ENCODE measurements at places on chromosomes 13 and 19.
A peak's percentile ranks its signal among the peaks of the same experiment; 100 is the strongest.

GRCh38 chr13:45778882-45779281 is 72.7 kb downstream of the SIAH3 start:
- DNase-seq = no peak

DNA sequence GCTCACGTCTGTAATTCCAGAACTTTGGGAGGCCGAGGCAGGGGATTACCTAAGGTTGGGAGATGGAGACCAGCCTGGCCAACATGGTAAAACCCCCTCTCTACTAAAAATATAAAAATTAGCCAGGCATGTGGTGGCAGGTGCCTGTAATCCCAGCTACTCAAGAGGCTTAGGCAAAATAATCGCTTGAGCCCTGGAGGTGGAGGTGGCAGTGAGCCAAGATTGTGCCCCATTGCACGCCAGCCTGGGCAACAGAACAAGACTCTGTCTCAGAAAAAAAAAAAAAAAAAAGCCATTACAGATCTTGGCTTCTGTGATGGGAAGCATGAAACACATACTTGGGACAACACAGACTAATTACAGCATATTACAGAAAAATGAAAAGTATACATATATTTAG is 1404.5 kb upstream of the SPRY2 start:
- DNase-seq = no peak

GRCh38 chr13:22090106-22090505 is 419.2 kb downstream of the FGF9 start:
- DNase-seq = no peak

DNA sequence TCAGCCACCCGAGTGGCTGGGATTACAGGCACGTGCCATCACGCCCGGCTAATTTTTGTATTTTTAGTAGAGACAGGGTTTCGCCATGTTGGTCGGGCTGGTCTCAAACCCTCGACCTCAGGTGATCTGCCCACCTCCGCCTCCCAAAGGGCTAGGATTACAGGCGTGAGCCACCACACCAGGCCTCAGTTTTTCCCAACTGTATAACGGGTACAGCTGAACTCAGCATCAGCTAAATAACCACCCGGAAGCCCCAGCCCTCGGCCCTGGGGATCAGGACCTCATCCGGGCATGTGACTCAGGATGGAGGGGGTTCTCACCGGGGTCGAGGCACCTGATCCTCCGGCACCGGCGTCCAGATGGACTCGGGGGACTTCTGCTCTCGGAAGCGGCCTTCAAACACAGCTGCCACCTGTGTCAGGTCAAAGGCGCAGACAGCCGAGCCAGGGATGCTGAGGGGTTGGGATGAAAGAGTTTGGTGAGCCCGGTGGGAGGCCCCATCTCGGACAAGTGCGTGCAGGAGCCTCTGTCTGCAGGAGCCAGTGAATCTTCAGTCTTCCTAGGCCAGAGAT is 8.9 kb downstream of the SEMA6B start:
- DNase-seq = no peak

DNA sequence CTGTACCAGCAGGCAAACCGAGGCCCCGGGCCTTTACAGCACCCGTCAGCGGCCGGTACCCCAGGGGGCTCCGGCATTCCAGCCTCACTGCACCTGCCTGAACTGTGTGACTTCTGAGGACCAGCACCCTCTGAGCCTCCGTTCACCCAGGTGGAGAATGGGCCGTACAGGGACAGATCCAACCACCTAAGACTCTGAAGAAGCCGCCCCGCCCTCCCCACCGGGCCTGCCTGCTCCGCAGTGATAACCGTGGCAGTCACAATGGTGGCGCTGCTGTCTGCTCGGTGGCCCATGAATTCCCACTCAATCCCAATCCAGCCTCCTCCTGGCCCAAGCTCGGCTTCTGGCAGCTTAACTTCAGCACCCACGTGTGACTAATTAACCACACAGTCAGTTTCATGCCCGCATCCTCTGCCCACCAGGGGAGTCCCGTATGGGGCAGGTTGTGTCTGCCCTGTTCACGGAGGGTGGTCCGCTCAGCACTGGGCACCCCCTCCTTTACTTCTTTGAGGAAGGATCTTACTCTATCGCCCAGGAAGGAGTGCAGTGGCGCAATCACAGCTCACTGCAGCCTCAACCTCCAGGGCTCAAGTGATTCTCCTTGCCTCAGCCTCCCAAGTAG is 3.4 kb downstream of the TCF3 start:
- no peak for DNase-seq

- DNase-seq = no peak
Observed at GRCh38 chr13:94352057-94352456, 127.4 kb downstream of the DCT start.

- no peak for DNase-seq
Observed at GRCh38 chr19:3431760-3432397, 48.4 kb downstream of the SMIM24 start.

DNA sequence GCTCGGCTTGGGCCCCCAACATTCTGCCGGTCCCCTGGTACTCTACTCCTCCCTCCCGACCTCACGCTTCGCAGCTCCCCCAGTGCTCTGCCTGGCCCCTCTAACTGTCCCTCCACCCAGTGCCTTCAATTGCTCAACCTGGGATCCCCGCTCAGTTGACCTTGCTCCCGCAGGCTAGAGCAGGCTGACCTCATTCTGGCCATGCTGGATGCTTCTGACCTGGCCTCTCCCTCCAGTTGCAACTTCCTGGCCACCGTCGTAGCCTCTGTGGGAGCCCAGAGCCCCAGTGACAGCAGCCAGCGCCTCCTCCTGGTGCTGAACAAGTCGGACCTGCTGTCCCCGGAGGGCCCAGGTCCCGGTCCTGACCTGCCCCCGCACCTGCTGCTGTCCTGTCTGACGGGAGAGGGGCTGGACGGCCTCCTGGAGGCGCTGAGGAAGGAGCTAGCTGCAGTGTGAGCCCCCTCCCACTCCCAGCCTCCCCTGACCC is 3.6 kb downstream of the GTPBP3 start:
- no peak for DNase-seq

DNA sequence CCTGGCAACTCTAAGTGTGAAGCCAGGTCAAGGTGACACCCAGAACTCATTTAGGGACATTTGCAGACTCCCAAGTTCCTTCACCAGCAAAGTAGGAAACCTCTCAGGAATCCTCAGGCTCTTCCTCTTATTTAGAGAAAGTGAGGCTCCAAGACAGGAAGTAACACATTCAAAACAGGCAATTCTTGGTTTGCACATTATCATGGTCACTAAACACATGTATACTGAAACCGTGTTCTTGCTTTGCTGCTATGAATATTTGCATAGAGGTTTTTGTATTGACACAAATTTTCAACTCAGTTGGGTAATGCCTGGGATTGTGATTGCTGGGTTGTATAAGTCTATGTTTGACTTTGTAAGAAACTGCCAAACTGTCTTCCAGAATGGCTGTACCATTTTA is 13.2 kb upstream of the URI1 start:
- no peak for DNase-seq

- DNase-seq = peak; percentile 30
Observed at GRCh38 chr13:98507282-98507797, 69.6 kb downstream of the STK24 start.

GRCh38 chr19:29002336-29002735 is 210.6 kb downstream of the UQCRFS1 start:
- no peak for DNase-seq

DNA sequence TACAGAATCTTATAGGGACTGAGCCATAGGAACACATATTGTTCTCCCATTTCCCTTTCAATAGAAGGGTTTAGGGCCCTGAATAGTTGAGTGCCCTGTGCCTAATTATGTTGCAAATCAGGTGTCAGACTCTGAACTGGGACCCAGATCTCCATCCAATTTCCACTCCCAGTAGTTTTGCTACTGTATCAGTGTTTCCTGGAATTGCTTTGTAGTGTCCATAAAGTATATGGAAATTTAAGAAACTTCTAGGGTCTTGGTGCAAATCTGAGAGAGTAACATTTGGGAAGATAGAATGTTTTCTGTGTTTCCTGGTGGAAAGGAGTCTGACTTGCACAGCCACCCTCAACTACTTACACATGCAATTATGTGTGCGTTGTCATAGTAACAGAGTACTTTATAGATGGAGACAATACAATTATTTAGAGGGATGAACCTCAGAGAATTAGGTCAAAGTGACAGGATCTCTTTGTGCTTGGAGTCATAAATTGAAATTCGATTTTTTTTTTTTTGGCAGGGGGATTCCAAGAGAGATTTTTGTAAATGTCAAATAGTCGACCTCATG is 646 bp upstream of the SLC10A2 start:
- no peak for DNase-seq

- DNase-seq = peak; percentile 91
Observed at GRCh38 chr19:6528544-6529121, 2.2 kb upstream of the TNFSF9 start.

GRCh38 chr19:54391589-54392061 is 23.6 kb upstream of the TTYH1 start:
- DNase-seq = peak; percentile 40

- DNase-seq = no peak
Observed at GRCh38 chr13:41655997-41656396, 198.6 kb downstream of the RGCC start.

DNA sequence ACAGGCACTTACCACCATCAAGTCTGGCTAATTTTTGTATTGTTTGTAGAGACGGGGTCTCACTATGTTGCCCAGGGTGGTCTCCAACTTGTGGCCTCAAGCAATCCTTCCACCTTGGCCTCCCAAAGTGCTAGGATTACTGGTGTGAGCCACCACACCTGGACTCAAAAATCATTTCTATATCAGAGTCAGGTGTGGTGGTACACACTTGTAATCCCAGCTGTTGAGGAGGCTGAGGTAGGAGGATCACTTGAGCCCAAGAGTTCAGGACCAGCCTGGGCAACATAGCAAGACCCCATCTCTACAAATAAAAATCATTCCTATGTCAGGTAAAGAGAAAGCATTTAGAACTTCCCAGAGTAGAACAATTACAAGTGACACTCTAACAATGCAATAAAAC is 48.4 kb downstream of the MYO9B start:
- DNase-seq = no peak

DNA sequence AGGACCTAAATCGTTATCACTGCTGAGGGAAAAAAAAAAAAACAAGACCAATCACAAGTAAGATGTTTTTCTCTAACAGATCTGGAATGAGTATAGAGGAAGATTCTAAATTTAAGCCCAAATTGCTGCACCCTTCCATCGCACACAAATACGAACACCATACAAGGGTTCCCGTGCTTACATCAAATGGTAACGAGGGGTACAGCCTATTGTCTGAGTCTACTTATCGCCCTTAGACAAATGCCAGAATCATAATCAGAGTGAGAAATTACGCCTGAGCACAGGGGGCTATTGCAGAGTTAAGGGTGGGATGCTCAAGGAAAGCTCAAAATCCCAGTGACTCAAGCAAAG is 603 bp downstream of the ZC3H13 start:
- DNase-seq = no peak

GRCh38 chr19:39389631-39390414 is 1.1 kb downstream of the PAF1 start:
- DNase-seq = no peak

GRCh38 chr19:3080286-3080685 is 13.9 kb upstream of the GNA11 start:
- DNase-seq = no peak
